ENCODE measurements at places on chromosomes 6 and 20. TPM values are rescaled to one million over a fixed set of nuclear protein-coding genes. Genes with fewer than 3 reads are reported as not detected.
A peak's percentile ranks its signal among the peaks of the same experiment; 100 is the strongest.

LY6G6C gene
- not detected for total RNA-seq

ENTPD6 gene
- total RNA-seq, result 40.2 TPM

JPH2 gene
- total RNA-seq, result 0.14 TPM

ZNF512B gene
- 11.8 TPM for total RNA-seq

TMEM217 gene
- total RNA-seq, result 4.9 TPM

- peak; percentile 18 for DNase-seq
Observed at GRCh38 chr6:47414423-47415167, 63.0 kb upstream of the CD2AP start.

DNA sequence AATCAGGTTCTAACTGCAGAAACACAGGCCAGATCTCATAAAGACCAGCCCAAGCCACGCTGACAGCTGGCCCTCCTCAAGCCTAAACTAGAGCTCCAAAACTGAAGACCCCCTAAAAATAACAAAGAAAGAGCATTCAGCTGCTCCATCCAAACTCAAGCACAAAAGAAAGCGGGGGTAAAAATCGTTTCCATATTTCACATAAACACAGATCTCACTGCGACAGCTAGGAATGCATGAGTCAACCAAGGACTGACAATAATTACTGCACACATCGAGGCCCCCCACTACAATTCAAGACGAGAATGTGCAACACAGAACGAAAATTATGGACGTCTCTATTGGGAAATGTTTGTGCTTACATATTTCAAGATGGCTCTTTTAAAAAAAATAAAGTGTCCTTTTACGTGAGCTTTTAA, 31.1 kb downstream of the CNKSR3 start:
- DNase-seq, result no peak

GRCh38 chr20:22974354-22974753, 60.8 kb upstream of the SSTR4 start:
- no peak for DNase-seq

DNA sequence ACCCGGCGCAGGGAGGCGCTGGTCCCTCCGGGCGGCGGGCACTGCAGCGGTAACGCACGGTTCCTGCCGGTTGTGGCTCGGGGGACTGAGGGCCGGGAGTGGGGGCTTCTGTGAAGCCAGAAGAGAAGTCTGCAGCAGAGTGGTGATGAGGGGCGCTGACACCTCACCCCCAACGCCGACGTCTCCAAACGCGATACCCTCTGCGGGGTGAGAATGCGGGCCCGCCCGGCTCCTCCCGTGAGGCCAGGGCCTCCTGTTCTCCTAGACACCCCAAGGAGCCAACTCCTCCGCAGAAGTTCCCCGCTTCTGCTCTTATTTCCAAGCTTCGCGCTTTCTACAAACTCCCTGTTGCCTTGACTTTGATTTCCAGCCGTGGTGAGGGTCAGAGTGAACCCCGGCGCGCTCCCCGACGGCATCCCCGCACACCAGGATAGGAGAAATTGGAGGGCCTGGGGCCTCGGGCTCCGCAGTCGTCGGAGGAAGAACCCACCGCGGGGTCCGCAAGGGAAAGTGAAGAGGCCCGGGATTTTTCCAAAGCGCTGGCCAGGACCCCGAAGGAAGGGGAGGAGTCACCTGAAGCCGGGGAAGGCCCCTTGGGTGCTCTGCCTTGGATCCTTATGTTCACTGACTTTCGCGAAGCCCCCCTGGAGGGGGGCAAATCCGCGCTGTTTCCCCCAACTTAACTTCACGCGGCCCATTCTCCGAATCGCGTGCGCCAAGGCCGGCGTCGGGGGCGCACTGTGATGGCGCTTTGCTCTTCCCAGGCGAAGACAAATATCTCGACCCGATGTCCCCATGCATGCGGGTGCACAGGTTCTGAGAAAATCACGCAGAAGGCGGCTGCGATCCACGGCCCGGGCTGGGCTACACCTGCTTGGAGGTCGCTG, 3.1 kb upstream of the INSM1 start:
- peak; percentile 22 for DNase-seq

DNA sequence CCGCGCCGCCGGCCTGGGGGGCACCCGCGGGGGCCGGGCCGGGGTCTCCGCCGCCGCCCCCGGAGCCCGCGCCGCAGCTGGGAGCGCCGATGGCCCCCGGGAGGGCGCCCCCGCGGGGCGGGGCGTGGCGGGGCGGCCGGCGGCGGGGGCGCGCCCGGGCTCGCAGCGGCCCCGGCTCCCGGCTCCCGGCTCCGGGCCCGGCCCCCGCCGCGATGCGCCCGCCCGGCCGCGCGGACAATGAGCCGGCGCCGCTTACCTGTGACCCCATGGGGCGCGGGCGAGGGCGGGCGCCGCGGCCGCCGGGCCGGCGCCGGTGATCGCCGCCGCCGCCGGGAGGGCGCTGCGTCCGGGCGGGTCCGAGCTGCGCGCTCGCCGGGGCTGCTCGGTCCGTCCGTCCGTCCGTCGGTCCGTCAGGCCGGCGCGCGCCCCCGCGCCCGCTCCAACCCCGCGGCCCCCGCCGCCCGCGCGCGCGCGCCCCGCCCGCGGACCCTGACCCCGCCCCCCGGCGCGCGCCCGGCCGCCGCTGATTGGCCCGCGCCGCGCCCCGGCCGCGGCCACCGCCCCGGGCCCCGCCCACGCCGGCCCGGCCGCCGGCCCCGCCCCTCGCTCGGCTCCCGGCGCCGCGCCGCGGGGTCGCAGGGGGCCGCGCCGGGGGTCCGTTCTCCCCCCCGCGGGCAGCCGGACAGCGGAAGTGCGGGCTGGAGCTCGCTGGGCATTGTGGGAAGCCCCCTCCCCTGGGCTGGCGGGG, at the start of gene ZBTB46:
Gene ZBTB46, minus strand, starts transcription at position 424 of the 748 bp plus-strand sequence. CDS start 40,507 bp downstream, outside the sequence.
- peak; percentile 64 for DNase-seq

DNA sequence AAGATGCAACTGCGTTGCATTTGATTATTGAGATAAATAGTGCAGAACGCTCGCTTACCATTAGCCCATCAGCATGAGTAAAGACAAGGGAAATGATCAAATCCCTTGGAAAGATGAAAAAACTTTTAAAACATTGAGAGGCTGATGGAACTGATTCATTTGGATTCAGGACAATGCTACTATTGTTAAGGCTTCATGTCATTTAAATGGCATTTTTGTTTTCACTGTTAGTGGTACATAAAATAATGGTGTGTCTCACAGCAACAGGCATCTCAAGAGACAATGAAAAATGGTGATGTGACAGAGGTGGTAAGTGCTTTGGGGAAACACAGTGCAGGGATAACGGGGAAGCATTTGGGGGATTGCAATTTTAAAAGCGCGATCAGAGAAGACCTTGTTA, 159.7 kb upstream of the KCNG1 start:
- no peak for DNase-seq

GRCh38 chr20:43870484-43870883, 44.2 kb upstream of the TOX2 start:
- DNase-seq, result no peak

GRCh38 chr20:59207742-59208357, 44.2 kb downstream of the ZNF831 start:
- DNase-seq, result peak; percentile 76

GRCh38 chr20:289693-290083, 862 bp downstream of the C20orf96 start:
- DNase-seq, result no peak

Data from activated naive CD8-positive, alpha-beta T cell treated with anti-CD3 and anti-CD28 coated beads for 36 hours (primary cell).